ENCODE measurements at places on chromosomes 5 and 9. TPM values are rescaled to one million over a fixed set of nuclear protein-coding genes. Genes with fewer than 3 reads are reported as not detected.

DNA sequence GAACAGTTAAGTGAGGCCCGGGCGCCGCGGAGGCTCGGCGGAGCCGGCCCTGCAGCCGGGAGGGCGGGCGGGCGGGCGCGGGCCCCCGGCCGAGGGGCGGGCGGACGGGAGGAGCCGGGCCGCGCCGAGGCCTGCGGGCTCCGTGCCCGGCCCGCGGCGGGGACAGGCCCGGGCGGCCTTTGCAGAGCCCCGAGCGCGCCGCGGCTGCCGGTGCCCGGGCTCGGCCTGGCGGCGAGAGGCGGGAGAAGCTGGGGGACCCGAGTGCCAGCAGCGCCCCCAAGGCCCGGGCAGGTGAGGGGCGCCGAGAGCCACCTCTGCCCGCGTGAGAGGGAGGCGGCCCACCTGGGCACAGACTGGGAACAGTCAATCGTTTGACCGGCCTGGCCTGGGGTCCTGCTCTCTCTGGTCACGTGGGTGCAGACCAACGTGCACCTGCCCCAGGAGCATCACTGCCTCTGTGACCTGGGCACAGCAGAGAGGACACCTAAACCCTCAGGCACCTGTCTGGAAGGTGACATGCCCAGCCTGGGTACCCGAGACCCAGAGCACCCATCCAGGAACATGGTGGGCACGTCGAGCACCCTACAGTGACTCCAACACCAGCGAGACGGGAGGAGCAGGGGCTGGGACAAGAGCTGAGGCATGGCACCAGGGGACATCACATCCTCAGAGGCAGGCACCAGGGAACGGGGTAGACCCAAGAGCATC lies 531 bp downstream of the MVB12B start:
- DNase-seq = no peak

PCDHA9 gene
- total RNA-seq = 0.03 TPM

NPR3 gene
- 1.1 TPM for total RNA-seq

HTR4 gene
- not detected for total RNA-seq

PCDHGA6 gene
- total RNA-seq = 1.8 TPM

RNF208 gene
- 0.21 TPM for total RNA-seq

DNA sequence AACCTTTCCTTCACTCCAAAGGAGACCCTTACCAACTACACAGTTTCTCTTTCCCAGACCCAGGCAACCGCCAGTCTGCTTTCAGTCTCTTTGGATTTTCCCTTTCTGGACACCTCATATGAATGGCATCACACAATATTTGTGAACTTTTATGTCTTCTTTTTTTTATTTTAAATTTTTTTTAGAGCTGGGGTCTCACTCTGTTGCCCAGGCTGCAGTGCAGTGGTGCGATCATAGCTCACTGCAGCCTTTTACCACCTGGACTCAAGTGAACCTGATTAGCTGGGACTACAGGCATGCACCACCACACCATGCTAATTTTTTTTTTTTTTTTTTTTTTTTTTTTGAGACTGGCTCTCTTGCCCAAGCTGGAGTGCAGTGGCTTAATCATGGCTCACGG lies 37.5 kb downstream of the UBAP1 start:
- no peak for DNase-seq

All from myocyte (in vitro differentiated cells).